Activated CD4-positive, CD25-positive, alpha-beta regulatory T cell (primary cell): ENCODE measurements at places on chromosomes 3 and 15.

GRCh38 chr3:74328435-74328834 lies 286.0 kb downstream of the CNTN3 start:
- DNase-seq: no peak

GRCh38 chr15:48332642-48333034 lies 1.4 kb downstream of the DUT start:
- no peak for DNase-seq

DNA sequence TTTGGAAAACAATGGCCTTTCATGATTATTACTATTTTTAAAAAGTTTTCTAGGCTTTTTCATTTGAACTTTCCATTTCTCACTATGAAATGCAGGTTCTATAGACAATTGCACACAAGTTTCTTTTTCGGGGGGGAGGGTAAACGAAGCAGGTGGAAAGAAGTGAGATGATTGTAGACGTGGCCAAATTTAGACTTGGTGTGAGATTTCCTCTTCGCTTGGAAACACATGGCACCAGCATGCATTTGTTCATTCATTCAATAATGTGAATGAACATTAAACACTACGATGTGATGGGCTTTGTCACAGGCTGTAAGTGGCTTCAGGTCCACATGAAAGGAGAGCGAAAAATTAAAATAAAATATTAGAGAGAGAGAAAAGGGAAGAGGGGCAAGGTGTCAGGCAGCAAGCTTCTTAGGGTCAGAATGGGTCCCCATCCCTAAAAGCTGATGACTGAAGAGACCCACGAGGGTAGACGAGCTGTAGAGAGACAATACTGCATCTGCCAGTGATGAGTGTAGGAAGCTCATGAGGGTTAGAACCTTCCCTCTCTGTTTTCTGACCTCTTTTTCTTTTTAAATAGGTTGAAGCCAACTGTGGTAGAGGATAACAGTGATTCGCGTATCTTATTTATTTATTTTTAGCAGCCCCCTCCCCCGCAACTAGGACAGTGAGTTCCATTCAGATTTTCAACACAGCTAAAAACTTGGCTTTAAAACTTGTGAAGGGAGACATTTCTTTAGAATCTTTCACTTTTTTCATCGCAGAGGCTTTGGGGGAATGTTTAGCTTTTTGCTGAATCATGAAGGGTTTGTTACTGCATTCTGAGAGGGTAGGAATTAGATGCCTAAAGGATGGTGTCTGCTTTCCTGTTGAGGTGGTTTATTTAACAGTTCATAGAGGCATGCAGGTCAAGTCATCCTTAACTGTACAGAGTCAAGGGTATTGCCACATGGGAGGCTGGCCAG lies 36.2 kb downstream of the GAP43 start:
- DNase-seq: no peak

DNA sequence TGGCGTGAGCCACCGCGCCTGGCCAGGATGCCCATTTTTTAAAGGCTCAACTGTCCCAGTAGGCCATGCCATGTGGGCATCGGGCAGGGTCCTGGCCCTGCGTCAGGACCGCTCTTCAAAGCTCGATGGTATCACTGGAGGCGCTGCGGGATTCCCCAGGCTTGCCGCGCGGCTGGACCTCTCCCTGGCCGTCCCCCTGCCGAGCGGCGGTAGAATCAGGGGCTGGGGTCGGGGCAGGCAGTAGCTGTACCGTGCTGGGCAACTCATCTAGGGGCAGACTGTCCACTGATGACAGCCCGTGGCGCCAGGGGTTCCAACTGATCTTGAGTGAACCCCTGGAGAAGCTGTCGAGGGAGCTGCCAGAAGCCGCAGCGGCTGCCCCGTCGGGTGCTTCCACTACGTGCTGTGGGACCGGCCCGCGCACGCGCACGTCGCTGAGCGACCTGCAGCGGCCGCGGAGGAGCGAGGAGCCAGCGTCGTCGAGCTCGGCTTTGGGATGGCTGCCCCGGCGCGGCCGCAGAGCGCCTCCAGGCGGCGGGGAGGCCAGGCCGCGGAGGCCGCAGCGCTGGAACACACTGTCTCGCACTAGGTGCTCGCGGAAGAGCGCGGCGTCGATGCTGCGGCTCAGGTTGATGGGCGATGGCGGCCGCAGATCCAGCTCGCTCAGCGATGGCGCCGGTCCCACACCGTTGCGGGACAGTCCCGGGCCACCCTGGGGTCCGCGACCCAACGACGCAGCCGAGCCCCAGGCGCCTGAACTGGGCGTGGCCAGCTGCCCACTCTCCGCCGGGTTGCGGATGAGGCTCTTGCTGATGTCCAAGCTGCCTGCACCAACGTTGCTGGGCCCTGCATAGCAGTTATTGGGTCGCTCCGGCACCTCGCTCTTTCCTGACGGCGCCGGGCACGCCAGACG lies 5.8 kb downstream of the PRRT3 start:
- DNase-seq: peak; percentile 35

- DNase-seq: no peak
Observed at GRCh38 chr3:170767576-170767941, 102.4 kb downstream of the RPL22L1 start.

GRCh38 chr3:9280451-9281219 lies 31.2 kb upstream of the SRGAP3 start:
- no peak for DNase-seq

DNA sequence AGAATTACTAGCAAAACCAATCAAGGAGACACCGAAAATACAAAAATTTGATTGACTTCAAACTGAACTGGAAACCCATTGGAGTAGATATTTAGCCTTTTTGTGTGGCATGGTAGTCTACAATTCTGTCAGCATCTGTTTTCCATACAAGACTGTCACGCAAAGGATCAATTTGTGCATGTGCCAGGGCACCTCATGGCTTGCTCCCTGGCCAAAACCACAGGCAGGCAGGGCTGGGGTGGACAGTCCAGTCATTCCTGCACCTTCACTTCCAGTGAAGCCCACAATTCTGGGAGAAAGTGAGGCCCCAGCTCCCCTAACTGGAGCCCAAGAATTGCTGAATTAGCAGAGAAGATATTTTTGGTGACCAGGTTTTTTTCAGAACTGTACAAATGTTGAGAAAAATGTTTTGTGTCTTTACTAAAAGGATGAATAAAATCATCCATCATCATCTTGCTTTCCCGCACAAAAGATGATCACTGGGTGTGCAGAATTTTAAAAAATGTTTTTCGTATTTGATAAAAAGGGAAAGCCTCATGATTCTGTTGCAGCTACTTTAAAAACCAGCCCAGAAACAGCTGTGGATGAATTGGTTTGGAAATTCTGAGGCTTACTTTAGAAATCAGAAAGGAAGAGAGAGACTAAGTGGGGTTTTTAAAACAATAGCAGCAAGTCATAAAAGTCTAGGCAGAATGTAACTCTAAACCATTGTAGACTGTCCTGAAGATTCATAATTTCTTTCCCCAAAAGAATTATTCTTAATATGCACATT lies 86.4 kb downstream of the PCCB start:
- no peak for DNase-seq

DNA sequence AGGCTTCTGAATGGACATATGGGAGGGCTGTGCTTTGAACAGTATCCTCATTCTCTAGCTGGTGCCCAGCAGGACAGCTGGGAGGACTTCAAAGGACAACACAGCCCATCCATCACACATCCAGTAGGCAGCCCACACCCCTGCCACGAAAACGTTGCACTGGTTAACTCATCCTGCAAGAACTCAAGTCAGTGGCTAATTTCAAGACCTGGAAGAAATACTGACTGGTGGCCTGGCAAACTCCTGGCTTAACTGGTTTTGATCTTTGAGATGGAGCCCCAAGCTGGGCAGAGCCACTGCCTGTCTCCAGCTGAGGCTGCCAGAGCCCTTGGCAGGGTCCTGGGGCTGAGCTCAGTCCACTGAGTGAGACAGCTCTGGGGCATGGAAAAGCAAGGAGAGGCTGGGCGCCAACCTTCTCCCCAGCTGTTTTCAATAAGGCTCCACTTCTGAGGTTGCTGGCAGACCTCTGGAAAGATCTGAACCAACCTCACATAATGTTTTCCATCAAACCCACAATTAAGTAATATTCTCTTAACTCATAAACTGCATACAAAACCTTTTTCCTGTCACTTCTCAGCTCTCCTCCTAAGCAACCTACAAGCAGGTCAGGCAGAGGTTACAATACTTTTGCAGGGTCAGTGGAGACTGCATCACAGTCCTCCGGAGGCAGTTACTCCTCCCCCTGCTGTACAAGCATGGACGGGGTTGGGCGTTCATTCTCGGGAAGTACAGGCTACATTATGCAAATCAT lies 110.3 kb downstream of the MYLK start:
- no peak for DNase-seq

DNA sequence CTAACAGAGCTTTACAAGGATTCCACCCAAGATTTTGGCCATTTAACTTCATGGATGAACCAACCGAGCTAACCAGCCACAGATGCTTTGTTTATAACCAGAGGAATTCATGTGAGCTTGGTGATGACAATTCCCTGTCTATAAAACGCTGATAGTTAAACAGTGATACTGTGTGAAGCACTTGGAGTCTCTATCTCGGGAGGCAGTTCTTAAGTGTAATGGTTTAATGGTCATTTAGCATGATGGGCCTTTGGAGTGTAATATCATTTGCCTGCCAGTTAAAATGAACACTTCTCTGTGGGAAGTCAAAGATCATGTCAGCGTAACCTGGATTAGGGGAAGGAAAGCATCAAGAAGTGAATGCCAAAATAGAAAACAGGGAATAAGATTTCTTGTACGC lies 368.6 kb upstream of the THRB start:
- DNase-seq: no peak

DNA sequence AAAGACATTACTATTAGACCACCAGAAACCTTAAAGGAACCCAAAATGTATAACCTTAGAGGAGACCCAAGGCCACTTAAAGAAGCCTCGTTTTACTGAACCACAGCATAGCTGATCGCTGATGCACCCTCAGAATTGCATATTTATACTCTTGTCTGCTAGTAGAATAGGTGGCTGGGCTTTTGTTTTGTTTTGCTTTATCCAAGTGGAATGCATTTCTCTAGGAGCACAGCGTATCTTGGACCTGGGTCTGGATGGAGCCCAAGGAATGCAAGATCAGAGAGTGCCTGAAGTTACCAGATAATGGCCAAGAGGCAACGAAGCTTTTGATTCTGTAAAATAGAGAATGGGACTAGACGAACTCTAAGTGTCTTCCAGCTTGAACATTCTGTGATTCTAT lies 129.2 kb upstream of the COL8A1 start:
- no peak for DNase-seq

DNA sequence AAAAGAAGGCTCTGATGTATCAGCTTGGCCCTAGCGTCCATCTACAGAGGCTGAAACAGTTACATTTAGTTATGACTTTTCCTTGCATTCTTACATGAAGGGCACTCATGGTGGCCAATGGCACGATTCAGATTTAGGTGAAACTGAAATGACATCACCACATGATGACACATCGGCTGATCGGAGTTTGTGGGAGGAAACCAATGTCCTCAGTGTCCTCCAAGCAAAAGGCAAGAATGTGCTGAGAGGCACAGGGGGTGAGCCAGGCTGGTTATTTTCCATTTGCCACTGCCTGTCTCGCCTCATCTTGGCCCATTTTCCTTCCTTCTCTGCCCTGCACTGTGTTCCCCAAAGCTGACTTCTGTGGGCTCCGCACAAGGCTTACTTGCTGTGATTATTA lies 34.4 kb downstream of the TARS3 start:
- no peak for DNase-seq

- peak; percentile 10 for DNase-seq
Observed at GRCh38 chr3:125357032-125357658, 18.0 kb downstream of the ZNF148 start.

DNA sequence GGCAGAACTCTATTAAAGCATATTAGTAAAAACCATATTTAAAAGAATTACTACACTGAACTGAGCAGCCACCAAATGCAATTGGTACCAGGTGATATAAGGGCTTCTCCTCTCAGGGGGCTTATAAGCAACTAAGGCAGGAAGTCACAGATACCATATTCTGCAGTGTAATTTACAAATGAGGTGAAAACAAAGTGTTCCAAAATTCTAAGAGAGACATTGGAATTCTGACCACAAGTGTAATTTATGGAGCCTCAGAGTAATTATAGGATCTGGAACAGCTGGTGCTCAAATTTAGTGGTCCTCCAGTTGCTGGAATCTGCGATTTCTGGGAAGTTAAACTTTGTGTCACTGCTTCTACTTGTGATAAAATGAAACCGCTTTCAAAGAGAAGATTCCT lies 3.1 kb upstream of the NR1I2 start:
- DNase-seq: no peak

DNA sequence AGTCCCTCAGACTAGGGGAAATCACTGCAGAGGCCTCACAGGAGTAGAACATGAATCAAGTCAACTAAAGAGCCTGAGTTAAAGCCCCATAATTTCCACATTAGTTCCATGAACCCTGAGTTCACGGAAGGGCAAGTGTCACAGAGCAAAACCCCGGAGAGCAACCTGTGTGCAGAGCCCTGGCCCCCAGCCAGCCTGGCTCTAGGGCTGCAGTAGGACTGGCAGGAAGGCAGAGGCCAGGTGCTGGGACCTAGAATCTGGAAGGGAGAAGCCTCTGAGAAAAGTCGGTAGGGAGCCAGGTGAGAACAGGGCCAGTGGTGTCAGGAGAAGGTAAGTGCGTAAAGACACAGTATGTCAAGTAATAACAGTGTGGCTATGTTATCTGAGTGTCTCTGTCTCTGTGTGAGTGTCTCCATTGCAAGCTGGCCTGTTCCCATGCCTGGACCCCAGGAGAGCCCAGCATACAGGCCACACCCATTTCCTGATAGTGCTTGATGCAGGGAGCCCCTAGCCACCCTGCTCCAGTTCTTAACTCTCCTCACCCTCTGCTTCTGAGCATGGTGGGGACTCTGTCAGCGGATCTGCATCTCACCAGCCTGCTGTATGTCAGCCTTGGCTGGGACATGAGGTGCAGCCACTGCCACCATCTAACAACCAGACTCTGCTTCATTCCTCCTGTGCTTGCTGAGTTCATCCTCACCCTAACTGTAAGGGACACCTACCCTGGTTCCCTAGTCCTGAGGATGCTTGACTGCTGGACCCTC lies 11.3 kb upstream of the MANF start:
- DNase-seq: no peak

- no peak for DNase-seq
Observed at GRCh38 chr15:69979262-69979661, 118.5 kb downstream of the TLE3 start.

DNA sequence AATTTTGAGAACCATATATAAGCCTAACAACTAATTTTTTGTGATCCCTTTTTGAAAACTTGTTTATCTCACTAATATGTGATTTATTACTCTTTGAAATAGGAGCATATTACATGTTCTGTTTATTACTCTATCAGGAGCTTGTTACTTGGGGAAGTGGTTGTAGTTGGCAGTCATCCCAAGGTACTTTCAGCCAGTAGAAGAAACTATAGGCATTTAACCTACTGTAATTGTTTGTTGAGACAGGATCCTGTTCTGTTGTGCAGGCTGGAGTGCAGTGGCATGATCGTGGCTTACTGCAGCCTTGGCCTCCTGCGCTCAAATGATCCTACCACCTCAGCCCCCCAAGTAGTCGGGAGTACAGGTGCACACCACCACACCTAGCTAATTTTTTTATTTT lies 195.6 kb downstream of the TCF12 start:
- no peak for DNase-seq

GRCh38 chr15:85589851-85590250 lies 204.9 kb downstream of the KLHL25 start:
- DNase-seq: no peak
